Endothelial cell of umbilical vein (primary cell): ENCODE measurements at places on chromosomes 16 and 17.

GRCh38 chr16:25140459-25140858, 28.9 kb downstream of the LCMT1 start:
- no peak overlapping the region for H3K4me3 ChIP-seq
- H3K4me1 ChIP-seq = no peaks in the 10 kb centered on the region
- no peak overlapping the region for H3K27ac ChIP-seq
- H3K27me3 ChIP-seq = no peaks in the 10 kb centered on the region
- no peak for DNase-seq
- H3K36me3 ChIP-seq = peaks cover 13% of the 10 kb centered on the region

DNA sequence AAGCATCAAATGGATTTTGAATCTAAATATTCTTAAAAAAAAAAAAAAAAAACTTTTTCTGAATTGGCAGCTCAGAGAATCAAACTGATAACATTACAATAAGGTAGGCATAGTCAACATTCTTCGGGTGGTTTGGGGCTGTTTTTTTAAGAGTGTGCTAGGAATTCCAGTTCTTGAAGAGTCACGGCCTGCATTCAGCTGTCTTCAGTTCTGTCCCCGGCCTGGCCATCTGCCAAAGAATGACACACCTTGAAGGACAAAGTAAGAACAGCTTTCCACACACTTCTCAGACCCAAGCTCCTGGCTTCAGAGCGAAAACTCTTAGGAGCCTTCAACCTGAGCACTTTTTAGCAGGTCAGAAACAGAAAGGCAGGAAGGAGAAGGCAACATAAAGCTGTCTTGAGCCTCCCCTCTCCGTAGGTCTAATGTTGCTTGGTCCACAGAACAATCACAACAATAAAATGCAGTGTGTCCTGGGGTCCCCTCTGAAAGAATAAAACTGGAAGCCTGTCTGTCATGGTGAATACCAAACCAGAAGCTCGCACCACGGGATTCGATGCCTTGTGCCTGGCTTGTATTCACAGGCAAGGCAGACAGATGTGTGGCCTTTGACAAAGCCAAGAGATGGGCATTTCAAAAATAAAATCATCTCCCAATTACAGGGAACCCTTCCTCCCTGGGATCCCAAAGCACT, 524.4 kb upstream of the ZFHX3 start:
- no peak for DNase-seq
- H3K4me1 ChIP-seq = no peaks in the 10 kb centered on the region
- no peaks in the 10 kb centered on the region for H3K36me3 ChIP-seq
- no peak overlapping the region for H3K27ac ChIP-seq
- H3K4me3 ChIP-seq = no peak overlapping the region
- H3K27me3 ChIP-seq = no peaks in the 10 kb centered on the region

- H3K4me3 ChIP-seq = no peak overlapping the region
- H3K36me3 ChIP-seq = peaks cover 7% of the 10 kb centered on the region
- DNase-seq = no peak
- no peaks in the 10 kb centered on the region for H3K4me1 ChIP-seq
- no peak overlapping the region for H3K27ac ChIP-seq
Measured at GRCh38 chr16:71676236-71676635, 48.3 kb downstream of the PHLPP2 start.

DNA sequence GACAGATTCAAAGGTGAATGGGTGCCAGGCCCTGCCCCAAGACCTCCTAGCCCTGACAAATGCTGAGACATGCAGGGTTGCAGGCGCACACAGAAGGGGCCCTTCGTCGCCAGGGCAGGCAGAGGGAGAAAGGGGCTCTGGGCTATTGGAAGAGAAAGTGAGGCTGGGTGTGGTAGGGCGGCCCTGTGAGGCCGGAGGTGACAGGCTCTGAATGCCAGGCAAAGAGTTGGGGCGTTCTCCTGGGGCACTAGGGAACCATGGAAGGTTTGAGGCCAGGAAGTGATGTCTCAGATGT, 26.4 kb upstream of the NXPH3 start:
- no peak for DNase-seq
- H3K36me3 ChIP-seq = no peaks in the 10 kb centered on the region
- H3K27ac ChIP-seq = no peak overlapping the region
- no peak overlapping the region for H3K4me3 ChIP-seq
- H3K27me3 ChIP-seq = no peaks in the 10 kb centered on the region

DNA sequence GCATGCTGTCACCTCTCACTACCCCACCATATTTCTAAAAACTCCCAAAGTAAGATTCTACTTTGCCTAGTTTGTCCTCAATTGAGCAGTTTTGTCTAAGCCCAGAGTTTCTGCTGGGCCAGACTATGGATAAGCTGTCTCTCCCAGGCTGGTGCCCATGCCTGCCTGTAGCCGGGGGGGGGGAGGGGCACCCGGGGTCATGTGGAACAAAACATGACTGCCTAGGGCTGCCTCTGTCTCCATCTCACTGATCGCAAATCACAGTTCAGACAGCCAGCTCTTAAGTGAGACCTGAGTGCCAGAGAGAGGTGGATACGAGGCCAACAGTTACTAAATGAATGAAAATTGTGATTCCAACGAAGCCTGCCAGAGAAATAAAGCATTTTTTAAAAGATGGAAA, 78.8 kb upstream of the RPRML start:
- H3K36me3 ChIP-seq = peaks cover 3% of the 10 kb centered on the region
- no peaks in the 10 kb centered on the region for H3K4me1 ChIP-seq
- H3K27me3 ChIP-seq = no peaks in the 10 kb centered on the region

DNA sequence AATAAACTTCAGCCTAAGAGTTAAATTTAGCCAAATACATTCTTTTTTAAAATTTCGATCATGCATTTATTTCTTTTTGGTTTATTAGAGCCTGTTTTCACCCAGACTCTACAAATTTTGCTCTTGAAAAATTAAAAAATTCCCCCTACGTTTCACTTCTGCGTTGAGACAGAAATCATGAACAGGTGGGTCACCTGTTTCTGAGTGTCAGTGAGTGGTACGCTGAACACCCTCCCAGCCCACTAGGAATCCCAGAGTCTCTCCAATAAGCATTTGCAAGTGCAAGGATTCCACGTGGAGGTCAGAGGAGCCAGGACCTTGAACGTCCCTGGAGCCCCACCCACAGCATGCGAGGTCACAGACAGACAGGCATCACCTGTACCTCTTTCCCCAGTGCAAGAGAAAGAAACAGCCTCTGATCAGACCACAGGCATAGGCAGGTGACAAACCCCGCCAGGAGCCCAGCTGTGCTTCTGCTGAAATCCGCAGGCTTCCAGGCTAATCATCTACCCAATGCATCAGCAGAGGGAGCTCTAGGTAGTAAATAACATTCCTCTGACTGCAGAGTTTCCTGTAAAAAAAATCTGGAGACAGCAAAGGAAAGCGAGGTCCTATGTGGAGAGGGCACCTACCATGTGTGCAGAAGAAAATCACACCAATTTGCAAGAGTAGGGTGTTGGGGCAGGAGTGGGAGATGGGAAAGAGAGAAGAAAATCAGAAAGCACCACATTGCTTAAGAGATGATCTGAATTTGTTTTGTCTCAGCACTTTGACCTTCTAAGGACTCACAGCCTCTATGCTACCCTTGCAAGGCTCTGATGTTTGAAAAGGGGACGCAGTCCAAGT, 5.9 kb upstream of the XYLT1 start:
- DNase-seq = peak; percentile 6
- H3K27ac ChIP-seq = no peak overlapping the region
- H3K4me1 ChIP-seq = no peaks in the 10 kb centered on the region
- H3K4me3 ChIP-seq = no peak overlapping the region
- H3K27me3 ChIP-seq = no peaks in the 10 kb centered on the region
- no peaks in the 10 kb centered on the region for H3K36me3 ChIP-seq

DNA sequence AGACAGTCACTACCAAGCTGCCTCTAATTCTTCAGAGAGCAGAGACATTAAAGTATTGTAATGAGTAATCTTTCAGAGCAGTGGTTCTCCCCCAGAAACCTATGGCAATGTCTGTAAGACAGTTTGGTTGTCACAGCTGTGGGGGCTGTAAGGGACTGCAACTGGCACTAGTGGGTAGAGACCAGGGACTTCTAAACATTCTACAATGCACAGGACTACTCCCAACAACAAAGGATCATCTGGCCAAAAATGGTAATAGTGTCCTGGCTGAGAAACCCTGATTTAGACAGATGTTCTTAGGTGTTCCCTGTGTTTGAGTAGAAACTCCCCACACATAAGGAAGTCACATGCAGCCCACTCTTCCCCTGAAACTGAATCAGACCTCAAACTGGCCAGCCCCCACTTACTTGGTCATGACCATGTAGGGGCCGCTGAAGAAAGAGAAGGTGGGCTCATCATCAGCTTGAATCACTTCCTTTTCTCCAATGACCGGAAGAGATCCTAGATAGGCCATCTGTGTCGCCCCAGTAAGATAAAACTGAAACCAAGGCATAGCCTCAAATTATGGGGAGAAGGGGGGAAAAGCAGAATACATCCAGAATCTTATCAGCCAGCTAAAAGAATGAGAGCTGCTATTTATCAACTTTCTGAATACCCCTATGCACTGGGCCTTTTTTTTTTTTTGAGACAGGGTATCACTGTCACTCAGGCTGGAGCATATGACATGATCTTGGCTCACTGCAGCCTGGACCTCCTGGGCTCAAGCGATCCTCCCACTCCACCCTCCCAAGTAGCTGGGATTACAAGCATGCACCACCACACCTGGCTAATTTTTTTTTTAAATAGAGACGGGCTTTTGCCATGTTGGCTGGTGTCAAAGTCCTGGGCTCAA, 75.8 kb downstream of the TEX14 start:
- peaks cover 4% of the 10 kb centered on the region for H3K4me1 ChIP-seq
- H3K4me3 ChIP-seq = no peak overlapping the region
- H3K36me3 ChIP-seq = no peaks in the 10 kb centered on the region
- no peak overlapping the region for H3K27ac ChIP-seq

DNA sequence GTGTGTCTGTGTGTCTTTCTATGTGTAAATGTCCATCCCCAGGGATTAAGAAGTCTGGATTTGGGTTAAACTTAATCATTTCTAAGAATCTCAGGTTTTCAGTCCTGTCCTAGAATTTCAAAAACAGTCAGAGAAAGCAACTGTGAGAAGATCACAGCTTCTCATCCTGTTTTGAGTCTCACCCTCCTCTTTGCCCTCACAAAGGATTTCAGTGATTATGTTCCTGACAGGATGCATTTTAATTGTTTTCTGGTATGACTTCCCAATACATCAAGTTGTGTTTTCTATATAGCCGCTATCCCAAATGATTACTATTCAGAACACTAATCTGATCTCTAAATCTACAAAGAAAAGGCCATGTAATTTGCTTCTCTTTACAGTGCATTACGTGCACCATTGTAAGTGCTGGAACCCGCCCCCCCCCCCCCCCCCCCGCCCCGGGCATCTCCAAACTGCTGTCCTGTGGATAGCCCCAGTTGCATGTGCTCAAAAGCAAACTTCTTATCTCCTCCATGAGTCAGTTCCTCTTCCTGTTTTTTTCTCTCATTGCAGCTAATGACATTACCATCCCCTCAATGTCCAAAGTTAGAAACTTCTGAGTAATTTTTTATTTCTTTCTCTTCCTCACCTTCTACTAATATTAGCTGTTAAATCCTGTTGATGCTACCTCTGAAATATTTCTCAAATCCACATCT, 73.9 kb downstream of the CDH13 start:
- H3K27ac ChIP-seq = peak overlapping the region; percentile 76
- H3K4me3 ChIP-seq = no peak overlapping the region
- no peaks in the 10 kb centered on the region for H3K36me3 ChIP-seq
- H3K27me3 ChIP-seq = no peaks in the 10 kb centered on the region

DNA sequence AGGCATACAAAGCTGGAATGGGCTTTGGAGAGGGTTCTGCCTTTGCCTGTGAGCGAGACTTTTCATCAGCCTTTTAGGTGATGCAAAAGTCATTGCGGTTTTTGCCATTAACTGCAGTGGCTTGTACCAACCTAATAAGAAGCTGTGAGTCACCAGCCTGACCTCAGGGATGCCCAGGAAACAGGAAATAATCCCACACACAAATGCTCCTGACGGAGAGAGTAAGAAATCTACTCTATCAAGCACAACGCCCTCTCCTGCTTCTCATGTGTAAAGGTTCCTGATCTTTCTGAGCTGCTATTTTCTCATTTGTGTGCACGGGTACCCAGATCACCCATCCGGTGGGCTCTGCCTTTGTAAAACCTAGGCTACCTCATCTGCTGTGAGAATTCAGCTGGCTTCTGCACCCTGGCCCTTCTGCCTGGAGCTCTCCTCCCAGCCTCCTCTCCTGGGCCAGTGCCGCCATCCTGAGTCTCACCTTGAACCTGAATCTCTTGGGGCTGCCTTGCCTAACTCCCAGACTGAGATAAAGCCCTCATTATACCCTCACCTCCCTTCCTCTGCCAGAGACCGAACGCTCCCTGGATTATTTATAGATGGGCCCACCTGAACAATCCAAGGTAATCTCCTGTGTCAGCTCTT, 299.7 kb downstream of the C16orf95 start:
- H3K36me3 ChIP-seq = no peaks in the 10 kb centered on the region
- H3K27ac ChIP-seq = peak overlapping the region; percentile 21
- H3K4me1 ChIP-seq = peaks cover 15% of the 10 kb centered on the region
- H3K4me3 ChIP-seq = no peak overlapping the region
- no peaks in the 10 kb centered on the region for H3K27me3 ChIP-seq

GRCh38 chr16:3256146-3256865, at the start of gene MEFV:
Gene MEFV, minus strand, starts transcription at chr16:3256633. Its CDS starts 46 bp downstream, at chr16:3256587.
- H3K4me3 ChIP-seq = no peak within 1 kb of the TSS
- H3K36me3 ChIP-seq = no peaks in the 10 kb centered on the region
- no peaks in the 10 kb centered on the region for H3K27me3 ChIP-seq
- no peak within 1 kb of the TSS for H3K27ac ChIP-seq
- H3K4me1 ChIP-seq = no peaks in the 10 kb centered on the region
- DNase-seq = no peak

GRCh38 chr16:86092586-86093480, 193.9 kb downstream of the IRF8 start:
- H3K36me3 ChIP-seq = no peaks in the 10 kb centered on the region
- no peak for DNase-seq
- H3K4me3 ChIP-seq = no peak overlapping the region
- H3K27me3 ChIP-seq = no peaks in the 10 kb centered on the region
- no peaks in the 10 kb centered on the region for H3K4me1 ChIP-seq

GRCh38 chr17:28726226-28726626, at the start of gene TLCD1:
Gene TLCD1, minus strand, starts transcription at chr17:28726233. Its CDS starts 136 bp downstream, at chr17:28726097.
- no peaks in the 10 kb centered on the region for H3K27me3 ChIP-seq
- H3K4me3 ChIP-seq = peak within 1 kb of the TSS; percentile 29
- H3K27ac ChIP-seq = peak within 1 kb of the TSS; percentile 10
- DNase-seq = no peak
- peaks cover 40% of the 10 kb centered on the region for H3K4me1 ChIP-seq

DNA sequence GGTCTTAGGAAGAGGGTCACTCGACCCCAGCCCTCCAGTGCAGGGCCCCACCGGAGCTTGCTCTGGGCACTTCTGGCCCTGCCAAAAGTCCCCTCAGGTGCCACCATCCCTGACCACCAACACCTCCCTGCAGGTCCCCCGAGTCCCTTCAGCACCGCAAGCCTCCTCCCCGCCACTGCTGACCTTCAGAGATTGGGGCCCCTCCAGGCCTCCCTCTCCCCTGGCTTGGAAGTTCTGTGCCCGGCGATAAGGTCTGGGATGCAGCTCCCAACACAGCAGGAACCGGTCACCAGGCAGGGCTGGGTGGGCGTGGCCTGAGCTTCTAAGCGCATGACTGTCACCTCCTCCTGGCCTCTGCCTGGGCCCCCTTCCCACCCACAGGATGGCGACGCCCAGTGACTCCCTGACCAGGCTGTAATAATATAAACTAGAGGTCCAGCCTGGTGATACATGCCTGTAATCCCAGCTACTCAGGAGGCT, 11.2 kb downstream of the PIEZO1 start:
- no peaks in the 10 kb centered on the region for H3K27me3 ChIP-seq
- no peaks in the 10 kb centered on the region for H3K36me3 ChIP-seq
- no peak overlapping the region for H3K27ac ChIP-seq
- peak; percentile 56 for DNase-seq
